ENCODE measurements at places on chromosomes 3 and 15.

DNA sequence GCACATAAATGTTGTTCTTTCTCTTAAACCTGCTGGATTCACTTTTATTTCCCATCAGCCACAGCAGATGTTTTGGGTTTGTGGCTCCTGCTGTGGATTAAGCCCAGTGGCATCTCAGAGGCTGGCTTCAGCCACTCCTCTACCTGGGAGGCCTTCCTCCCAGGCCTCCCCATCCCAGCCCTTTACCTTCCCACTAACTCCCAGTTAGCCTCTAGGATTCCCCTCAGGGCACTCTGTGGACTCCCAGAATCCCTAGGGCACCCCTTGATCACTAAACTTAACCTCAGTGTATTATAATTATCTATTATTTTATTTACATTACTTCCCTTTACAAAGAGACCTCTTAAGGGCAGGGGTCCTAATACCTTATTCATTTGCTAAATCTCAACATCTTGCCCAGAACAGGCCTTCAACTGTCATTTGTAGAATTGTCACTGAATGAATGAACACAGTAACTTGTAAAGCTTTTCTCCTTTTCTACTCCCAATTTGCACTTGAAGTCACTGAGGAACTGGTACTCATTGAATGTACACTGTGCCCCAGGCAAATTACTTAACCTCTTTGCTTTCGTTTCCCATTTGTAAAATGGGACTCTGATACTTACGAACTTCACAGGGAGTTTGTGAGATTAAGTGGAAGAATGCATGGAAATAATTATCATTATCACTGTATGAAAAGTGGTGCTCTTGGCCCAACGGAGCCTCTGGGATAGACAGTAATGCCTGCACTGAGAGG, 8.3 kb downstream of the CCDC13 start:
- DNase-seq: no peak

DNA sequence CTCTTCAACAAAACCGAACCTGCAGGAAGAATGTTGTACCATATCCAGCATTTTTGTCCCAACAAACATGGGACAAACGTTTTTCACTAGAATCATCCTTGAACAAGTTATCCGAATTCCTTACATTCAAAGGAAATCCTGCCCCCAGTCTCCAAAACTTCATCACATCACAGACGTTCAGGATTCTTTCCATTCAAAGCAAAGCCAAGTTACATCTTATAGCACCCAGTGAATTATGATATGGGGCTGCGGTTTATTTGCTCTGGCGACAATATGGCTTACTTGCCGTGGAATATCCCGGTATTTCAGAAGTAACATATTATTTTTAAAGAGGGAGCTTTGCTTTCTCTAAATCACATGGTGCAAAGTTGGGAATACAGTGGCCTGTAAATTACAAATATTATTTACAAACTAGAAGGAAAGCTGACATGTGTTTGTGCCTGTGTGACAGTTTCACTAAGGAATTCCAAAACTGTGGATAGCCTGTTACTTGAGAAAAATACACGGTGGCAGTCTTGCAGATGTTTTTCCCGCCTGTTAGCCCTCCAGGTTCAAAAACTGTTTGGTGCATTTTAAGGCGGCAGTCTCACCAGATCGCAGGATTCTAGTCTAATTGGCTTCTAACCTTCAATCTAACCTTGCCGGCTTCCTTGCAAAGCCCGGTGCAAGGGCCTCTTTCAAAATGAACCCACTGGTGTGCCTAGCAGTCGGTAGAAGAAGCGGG, 736 bp upstream of the MBNL1 start:
- no peak for DNase-seq

- DNase-seq: no peak
Observed at GRCh38 chr3:194283221-194284006, 67.7 kb downstream of the CPN2 start.

DNA sequence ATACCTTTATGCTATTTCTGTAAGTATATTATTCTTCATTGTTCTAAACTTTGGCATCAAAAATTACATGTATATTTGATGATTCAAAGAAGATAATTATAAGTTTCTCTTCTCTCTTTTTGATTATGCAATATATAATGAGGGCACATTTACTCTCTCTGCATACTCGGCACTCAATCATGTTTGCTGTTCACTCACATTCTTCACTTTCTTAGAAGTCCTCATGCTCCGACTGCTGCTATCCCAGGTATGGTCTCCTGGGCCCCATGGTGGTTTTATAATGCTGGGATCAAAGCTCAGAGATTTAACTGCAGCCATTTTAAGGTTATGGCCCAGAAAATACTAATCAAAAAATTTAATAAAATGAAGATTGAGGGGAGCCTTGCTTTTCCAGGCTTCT, 529.7 kb upstream of the IL12A start:
- no peak for DNase-seq

GRCh38 chr3:112233083-112233482, 60.9 kb downstream of the SLC9C1 start:
- DNase-seq: no peak

DNA sequence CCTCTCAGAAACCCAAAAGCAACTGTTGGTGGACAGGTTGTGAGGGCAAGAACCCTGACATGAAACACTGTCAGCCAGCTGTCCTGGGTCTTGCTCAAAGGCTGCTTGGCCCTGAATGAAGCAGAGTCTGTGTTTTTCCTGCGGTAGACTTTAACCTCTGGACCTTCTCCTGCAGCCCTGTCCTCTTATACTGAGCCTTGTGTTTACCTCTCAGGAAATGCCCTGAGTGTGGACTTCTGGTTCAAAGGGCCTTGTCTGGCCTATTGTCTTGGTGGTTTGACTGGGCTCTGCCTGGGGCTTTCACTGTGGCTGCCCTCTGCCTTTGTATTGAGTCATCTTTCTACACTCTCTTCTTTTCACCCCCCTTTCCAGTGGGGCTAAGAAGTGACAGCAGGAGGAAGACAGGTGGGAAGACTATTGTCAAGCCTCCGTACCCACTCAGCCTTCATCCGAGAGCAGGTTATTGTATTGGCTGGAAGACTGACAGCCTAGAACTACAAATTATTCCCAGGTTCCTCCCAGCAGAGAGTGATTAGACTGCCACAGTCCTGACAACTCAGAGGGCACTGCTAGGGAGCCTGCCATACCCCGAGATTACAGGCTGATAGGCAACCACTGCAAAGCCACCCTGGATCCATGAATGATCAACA, 3.5 kb downstream of the SEC13 start:
- no peak for DNase-seq

DNA sequence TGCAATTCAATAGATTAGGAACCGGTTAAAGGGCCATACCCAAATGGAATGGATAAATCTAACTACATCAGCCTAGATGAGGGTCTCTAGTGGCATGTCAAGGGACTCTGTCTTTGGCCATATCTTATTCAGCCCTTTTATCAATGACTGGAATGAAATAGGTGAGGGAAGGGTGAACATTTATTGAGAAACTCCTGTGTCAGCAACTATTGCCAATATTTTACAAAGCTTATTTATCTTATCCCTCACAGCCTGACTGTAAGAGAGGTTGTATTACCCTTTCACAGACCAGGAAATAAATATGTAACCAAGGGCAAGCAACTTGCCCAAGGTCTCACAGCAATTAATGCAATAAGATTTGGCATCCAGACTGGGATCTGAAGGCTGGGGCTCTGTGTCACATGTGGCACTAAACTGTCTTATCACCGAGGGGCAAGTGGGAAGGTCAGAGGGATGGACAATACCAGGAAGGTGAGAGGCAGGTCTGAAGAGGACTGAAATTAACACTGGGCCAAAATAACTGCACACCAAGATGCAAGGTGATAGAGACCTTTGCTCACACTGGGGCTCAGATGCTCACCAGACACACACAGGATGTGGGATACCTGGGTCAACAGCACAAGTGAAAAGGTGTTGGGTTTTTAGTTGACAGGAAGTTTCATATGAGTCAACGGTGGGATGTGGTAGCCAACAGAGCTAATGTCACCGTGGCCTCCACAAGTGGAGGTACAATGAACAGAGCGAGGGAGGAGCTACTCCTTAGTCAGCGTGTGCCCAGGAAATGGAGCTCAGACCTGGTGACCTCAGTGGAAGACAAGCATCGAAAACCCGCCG, 261.3 kb downstream of the RPLP1 start:
- no peak for DNase-seq

DNA sequence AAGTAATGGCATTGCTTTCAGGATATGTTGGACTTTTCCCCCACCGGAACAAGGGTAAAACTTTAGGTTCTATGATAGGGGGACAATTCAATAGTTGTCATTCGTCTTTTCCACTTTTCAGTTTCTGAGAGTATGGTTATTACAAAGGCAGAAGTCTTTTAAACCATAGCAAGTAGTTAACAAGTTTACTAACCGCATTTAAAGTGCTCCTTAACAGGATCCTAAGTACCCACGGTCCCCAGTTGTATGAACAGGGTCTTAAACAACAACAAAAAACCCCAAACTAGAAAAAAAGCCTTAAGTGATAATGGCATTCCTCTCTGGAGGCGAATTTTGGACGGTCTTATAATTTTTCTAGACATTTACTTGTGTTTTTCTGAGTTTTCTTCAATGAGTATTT, 831 bp downstream of the IFT57 start:
- no peak for DNase-seq

DNA sequence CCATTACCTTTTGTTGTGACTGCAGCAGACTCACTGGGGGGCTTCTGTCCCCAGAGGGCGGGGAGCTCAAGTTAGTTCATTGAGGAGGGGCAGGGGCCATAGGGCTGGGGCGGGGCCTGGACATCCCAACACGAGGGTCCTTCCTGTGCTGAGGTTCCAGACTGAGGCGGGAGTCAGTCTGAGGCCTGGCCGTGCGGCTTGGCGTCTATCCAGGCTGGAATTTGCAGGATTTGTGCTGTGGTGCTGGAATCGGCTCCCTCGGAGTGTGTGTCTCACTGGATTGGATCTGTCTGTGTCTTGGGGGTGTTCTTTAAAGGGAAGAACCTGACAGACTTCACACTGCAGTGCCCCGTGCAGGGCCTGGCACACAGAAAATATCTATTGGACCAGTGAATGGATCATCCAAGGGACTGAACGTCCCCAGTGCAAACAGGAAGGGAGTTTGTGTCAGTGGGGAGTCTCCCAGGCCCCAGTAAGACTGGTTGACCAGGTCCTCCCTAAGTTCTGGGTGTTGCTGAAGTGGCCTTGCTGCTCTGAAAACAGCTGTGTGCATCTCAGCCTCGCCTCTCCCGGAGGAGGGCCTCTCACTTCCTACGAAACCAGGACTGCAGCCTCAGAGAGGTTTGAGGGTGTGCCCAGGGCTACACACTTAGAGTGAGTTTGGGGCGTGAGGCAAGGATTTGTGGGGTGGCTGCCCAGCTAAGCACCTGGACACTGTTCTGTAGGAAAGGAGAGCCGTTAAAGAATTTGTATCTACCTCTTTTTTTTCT, 26.1 kb downstream of the GOLGA6L2 start:
- DNase-seq: no peak

GRCh38 chr15:44289259-44289790, 806 bp downstream of the GOLM2 start:
- DNase-seq: no peak

- no peak for DNase-seq
Observed at GRCh38 chr3:80470433-80470832, 702.6 kb upstream of the ROBO1 start.

GRCh38 chr3:9211155-9211950, 38.1 kb downstream of the SRGAP3 start:
- DNase-seq: peak; percentile 57

GRCh38 chr3:189394599-189395121, 222.9 kb downstream of the TPRG1 start:
- DNase-seq: no peak

DNA sequence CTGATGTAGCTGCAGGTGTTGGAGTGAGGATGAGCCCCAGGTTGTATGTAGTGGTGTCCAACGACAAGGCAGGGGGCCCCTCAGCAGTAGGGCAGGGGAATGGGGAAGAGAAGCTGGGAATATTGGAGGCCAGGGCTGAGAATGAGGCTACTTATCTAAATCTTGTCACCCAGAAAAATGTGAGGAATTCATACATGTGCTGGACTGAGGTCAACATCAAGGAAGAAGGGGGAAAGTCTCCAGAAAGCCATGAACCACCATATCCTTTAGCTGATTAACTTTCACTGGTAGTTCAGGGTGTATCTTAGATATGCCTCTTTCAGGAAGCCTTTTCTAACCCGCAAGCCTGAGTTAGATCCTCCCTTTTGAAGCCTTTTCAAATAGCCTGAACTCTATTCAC, 22.6 kb upstream of the FSTL1 start:
- DNase-seq: no peak

DNA sequence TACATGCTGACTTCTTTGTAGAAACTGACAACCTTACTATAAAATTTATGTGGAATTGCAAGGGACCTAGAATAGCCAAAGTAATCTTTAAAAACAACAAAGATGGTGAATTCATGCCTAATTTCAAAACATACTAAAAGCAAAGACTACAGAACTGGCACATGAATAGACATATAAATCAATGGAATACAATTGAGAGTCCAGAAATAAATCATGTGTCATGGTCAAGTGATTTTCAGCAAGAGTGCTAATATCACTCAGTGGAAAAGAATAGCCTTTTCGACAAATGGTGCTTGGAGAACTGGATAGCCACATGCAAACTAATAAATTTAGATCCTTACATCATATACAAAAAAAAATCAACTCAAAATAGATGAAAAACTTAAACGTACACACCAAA, 8.7 kb downstream of the IMPG2 start:
- no peak for DNase-seq

DNA sequence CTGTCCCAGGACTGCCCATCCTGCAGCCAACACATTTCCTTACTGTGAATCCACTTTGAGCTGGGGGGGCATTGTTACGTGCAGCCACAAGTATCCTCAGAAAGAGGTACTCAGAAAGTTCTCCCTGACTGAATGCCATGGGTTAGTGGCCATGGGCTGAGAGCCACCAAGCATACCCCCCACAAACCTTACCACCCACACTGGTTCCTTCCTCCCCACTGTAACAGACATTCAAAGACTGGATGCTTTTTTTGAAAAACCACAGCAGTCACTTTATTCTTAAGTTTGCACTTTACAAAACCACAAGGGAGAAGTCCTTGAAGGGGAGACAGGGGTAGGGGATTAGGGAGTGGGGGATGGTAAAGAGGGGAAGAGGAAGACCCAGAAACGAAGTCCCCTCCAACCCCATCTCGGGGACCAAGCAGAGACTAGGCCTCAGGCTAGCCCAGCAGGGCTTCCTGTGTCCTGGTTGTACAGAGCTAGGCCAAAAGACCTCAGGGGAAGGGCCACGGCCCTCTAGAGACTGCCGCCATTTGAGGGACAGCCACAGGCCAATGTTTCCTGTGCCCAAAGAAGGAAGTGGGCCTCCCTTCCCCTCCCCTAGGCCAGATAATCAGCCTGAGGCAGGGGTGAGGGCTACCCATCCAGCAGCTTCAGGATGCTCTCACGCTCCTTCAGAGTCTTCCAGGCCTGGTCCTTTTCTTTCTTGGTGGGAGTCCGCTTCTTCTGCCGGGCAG, 10.1 kb upstream of the CAMK1 start:
- DNase-seq: no peak

DNA sequence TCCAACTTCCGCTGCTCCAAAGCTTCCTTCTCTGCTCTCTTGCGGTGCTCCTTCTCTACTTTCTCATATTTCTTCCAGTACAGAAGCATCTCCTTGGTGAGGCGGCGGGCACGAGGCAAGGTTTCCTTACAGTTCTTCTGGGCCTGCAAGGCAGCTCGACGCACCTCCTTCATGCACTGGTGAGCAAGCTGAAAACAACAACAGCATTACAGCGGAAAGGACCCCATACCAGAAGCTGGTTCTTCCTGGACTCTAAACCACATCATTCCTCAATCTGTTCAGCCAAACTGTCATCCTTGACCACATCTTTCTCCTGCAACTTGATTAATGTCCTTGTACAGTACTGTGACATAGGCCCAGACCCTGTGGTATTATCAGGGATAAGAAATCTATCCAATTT, 36.4 kb downstream of the INO80 start:
- DNase-seq: no peak

- DNase-seq: no peak
Observed at GRCh38 chr15:86644339-86644738, 564.7 kb downstream of the AGBL1 start.
